ENCODE measurements at places on chromosomes 16 and 17. TPM values are rescaled to one million over a fixed set of nuclear protein-coding genes. Genes with fewer than 3 reads are reported as not detected.

GRCh38 chr17:59790910-59791309, 83.5 kb downstream of the VMP1 start:
- no peak for DNase-seq

DNA sequence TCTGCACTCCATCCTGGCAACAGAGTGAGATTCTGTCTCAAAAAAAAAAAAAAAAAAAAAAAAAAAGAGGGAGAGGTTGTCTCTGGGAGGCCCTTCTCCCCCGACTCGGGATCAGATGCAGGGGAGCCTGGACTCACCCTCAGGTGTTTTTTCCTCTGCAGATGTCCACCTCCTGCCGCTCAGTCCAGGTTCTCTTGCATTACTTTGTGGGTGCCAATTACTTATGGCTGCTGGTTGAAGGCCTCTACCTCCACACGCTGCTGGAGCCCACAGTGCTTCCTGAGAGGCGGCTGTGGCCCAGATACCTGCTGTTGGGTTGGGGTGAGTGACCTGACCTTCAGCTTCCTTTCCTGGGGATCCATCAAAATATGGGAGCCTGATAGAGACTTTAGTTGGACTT, 34.1 kb downstream of the GLP2R start:
- no peak for DNase-seq

GRCh38 chr17:80774643-80775281, 216.9 kb upstream of the CHMP6 start:
- no peak for DNase-seq

GRCh38 chr17:78252111-78252634, 20.7 kb downstream of the TMEM235 start:
- peak; percentile 67 for DNase-seq

DNA sequence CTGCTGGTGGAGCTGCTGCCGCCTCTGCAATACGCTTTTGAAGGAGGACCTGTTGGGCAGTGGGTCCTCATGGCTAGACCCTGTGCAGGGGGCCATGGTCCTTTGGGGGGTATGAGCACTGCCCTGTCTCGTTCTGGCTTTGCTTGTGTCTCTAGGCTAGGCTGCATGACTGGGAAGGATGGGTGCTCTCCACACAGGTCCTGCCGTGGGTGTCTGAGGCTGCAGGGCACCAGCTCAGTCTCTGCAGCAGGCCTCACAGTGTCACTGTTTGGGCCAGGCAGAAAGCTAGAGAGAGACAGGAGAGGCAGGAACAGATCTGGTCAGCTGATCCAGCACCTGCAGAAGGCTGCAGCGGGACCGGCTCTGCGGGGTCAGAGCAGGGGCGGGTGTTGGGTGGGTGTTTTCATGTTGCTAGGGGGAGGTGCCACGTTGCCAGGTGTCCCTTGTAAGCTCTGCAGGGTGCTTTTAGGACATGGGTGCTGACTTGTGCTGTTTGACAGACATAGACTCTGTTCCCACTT, 111.4 kb downstream of the SNX29 start:
- peak; percentile 45 for DNase-seq

- no peak for DNase-seq
These were observed 6.8 kb upstream of the KRT12 start for GRCh38 chr17:40873801-40874200.

- DNase-seq, result no peak
These were observed 133.6 kb downstream of the BANP start for GRCh38 chr16:88084881-88085280.

GRCh38 chr17:45121055-45121454, 11.3 kb downstream of the PLCD3 start:
- no peak for DNase-seq

GRCh38 chr17:4182043-4182442, 39.0 kb downstream of the CYB5D2 start:
- no peak for DNase-seq

- DNase-seq, result no peak
These were observed 204.3 kb downstream of the SPECC1 start for GRCh38 chr17:20213449-20213848.

DNA sequence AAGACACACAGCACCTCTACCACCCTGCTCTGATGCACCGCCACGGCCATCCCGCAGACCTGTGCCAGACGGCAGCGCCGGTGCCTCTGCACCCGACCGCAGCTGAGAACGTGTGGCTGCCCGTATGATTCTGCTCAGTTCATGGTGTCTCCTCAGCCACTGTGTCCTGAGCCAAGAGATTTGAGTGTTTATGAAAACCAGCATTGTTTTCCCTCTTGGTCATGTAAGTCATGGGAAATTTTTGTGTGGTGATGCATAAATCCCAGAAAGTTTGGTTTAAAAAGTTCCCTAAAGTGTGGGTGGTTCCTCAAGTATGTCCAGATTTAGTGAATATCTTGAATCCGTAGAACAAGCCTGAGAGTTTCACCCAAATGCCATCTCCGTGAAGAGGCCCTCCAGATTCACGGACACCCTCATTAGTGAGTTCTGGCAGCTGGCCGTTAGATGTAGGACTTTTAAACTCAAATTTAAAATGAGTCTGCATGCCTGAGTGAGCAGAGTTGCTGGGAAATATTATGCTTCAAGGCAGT, 57.6 kb downstream of the CDRT4 start:
- DNase-seq, result no peak

DNA sequence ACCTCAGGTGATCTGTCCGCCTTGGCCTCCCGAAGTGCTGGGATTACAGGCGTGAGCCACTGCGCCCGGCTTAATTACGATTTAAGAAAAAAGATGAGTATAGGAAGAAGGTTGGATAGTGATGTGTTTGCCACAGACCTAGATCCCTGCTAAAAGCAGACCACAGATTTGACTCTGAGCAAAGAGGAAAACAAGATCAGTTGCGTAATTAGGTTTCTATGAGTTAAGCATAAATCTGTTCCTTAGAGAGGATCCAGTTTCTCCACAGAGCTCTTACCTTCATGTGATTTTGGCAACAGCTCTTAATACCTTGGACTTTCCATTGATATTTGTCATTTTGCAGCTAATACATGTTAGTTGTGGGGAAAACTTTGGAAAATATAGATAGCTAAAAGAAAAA, 31.1 kb downstream of the CDH1 start:
- no peak for DNase-seq

- no peak for DNase-seq
These were observed 47.3 kb downstream of the MIS12 start for GRCh38 chr17:5533486-5534315.

GRCh38 chr16:29717113-29717512, 28.7 kb downstream of the C16orf54 start:
- no peak for DNase-seq

DNA sequence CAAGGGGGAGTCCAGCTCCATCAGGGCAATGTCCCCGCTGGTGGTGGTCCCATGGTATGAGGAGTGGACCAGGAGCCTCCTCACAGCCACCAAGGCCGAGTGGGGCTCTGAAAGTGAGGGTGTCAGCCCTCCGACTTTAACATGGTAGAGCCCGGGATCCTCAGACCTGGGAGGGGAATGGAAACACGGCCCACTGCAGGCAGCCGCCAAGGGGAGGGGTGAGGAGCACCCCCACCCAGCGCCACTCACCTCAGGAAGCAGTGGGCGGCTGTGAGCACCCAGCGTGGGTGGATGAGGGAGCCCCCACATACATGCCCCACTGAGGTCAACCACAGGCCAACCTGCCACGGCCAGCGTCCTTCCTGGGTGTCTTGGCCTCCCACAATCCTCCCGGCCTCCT, 10.8 kb downstream of the ZG16B start:
- no peak for DNase-seq

GRCh38 chr16:84508502-84508901, 4.0 kb upstream of the MEAK7 start:
- no peak for DNase-seq

- no peak for DNase-seq
These were observed 5.1 kb downstream of the RPS15A start for GRCh38 chr16:18784917-18785623.

- DNase-seq, result no peak
These were observed 100.4 kb downstream of the COPRS start for GRCh38 chr17:31758646-31759045.

DNA sequence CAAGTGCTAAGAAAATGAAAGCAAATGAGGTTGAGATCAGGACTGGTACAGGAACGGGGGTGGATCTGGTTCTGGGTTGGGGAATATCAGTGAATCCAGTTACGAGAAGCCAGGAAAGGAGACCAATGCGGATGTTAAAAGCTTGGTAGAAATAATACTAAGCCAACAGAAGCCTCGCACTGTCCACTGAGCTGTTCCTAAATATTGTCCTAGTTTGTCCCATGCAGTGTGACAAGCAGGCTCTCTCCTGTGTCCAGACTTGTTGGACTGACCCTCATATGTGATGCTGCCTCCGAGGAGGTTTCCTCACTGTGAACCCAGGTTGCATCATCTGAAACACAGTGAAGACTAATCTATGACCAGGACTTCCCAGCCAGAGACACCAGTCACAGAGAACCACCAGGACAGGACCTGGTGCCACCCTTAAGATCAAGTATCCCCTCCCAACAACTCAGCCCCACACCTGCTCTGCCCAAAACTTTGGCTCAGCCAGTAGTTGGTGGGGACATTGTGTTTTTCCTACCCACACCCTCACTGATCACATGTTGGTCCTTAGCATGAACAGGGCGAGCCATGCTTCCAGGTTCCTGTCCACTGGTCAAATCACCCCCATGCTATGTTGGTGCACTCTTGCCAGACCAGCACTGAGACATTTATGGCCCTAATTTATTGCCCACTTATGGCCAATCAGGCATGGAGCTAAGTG, 32.7 kb upstream of the SCNN1B start:
- DNase-seq, result no peak

DNA sequence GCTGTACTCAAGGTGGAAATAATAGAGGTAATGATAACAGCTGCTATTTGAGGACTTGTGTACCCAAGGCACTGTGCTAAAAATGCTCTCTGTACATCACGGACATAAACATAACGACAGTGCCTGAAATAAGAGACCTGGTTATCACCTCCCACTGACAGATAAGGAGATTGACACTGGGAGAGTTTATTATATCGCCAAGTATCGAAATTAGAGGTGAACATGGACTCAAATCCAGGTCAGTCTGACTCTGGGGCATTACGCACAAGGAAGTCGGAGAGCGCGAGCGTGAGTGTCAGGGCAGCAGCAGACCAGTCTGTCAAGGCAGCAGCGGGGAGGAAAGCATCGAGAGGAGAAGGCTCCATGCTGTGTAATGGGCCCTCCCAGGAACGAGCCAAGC, 57.1 kb downstream of the GOSR1 start:
- DNase-seq, result no peak

GRCh38 chr17:83198366-83199341, 119.2 kb downstream of the METRNL start:
- DNase-seq, result no peak

- no peak for DNase-seq
These were observed 16.0 kb downstream of the LRRC36 start for GRCh38 chr16:67342616-67343015.

DNA sequence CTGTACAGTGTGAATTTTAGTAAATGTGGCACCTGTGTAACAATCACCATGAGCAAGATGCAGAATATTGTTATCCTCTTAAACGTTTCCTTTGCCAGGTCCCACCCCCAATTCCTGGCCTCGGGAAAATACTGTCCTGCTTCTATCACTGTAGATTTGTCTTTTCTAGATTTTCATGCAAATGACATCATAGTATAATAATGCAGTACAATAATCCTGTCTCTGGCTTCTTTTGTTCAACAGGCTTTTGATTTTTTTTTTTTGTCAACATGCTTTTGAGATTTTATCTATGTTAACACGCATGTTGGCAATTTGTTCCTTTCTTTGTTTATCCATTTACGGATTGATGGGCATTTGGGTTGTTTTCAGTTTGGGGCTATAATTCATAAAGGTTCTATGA, 20.4 kb upstream of the HEATR3 start:
- DNase-seq, result no peak

GRCh38 chr16:68823401-68824135, 19.8 kb upstream of the TANGO6 start:
- no peak for DNase-seq

DNA sequence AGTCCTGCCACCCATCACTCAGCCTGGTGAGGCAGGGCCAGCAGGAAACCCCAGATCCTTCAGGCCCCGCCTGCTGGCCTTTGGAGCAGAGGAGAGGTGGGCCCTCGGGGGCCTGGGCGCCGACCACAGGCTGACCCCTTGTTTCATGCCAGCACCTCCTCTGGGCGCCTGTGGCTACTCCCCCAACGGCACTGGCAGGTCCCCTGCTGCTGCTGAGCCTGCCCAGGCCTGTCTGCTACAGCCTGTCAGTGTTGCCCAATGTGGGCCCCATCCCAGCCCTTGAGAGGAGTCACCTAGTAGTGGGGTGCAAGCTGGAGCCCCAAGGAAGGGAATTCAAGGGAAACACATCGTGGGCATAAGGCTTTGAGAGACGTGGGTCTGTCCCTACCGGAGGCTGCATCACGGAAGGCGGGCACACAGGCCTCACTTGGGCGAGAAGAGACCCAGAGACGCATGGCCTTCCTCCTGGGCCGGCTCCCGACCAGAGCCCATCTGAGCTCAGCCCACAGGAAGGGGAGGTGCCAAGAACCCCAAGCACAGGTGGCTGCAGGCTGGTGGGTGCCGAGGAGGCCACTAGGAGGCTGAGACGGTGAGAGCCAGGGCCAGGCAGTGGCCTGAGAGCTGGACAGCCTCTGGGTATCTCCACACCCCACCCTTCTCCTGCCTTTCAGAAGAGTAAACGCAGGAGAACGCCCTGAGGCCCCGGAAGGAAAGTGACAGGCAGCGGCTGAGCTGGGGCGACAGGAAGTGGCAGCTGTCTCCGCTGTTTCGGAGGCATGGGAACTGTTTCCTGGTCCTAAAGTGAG, 8.0 kb upstream of the FASN start:
- DNase-seq, result peak; percentile 56

TMEM235 gene
- not detected for polyA plus RNA-seq

CES1 gene
- not detected for polyA plus RNA-seq

CMTM2 gene
- not detected for polyA plus RNA-seq

HSD17B2 gene
- not detected for polyA plus RNA-seq

ASGR1 gene
- not detected for polyA plus RNA-seq

CDRT15L2 gene
- polyA plus RNA-seq, result not detected

SSH2 gene
- polyA plus RNA-seq, result 82.8 TPM

GLIS2 gene
- polyA plus RNA-seq, result not detected
